CD4-positive, alpha-beta memory T cell (primary cell): ENCODE measurements at places on chromosomes 3 and 15. TPM values are rescaled to one million over a fixed set of nuclear protein-coding genes. Genes with fewer than 3 reads are reported as not detected.

The LRRC49 gene
- total RNA-seq = 0.20 TPM

The TGM5 gene
- total RNA-seq = not detected

The EID1 gene
- total RNA-seq = 91.2 TPM

The CDHR4 gene
- not detected for total RNA-seq

The CELF6 gene
- 2.6 TPM for total RNA-seq

DNA sequence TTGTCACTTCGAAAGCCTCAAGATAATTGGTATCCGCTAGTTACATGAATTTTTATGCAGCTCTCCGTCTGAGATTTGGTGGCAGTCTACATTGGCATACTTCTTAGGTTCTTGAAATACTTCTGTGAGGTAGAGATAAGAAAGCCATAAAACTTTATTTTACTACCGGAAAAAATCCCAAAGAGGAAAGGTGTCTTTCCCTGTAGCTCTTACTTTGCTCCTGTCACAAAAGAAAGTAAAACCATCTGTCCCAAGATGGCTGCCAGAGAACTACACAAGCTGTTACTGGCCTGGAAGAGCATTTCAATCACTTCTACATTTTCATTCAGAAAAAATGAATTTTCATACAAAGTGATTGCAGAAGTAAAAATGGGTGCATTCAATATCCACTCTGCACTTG lies 214.8 kb upstream of the ST8SIA2 start:
- H3K27ac ChIP-seq = no peak overlapping the region
- no peak for DNase-seq
- no peaks in the 10 kb centered on the region for H3K4me1 ChIP-seq
- no peaks in the 10 kb centered on the region for H3K36me3 ChIP-seq

GRCh38 chr3:126961191-126961790 lies 21.6 kb upstream of the PLXNA1 start:
- H3K4me3 ChIP-seq = no peak overlapping the region
- no peaks in the 10 kb centered on the region for H3K4me1 ChIP-seq
- DNase-seq = no peak
- H3K36me3 ChIP-seq = no peaks in the 10 kb centered on the region

DNA sequence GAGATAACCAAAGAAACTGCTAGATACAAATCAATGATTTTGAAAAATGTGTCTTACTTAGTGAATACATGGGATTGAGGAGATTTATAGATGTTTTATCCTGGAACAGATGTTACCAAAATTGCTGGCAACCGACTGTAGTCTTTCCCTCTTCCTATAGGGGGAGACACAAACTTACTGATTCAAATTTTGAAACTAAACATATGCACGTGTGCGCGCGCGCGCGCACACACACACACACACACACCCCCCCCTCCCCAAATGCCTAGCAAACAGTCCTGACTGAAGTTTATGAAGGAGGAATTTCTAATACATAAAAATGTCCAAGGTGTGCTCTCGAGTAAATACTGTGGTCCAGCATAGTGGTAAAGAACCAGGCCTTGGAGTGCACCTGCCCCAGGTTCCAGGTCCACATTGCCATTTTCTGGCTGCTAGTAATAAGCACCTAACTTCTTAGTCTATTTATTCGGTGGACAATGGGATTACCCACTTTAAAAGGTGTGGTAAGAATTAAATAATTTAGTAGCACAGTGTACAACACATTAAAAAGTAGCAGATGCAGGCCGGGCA lies 18.5 kb upstream of the C3orf62 start:
- H3K27ac ChIP-seq = no peak overlapping the region
- H3K36me3 ChIP-seq = peaks cover 73% of the 10 kb centered on the region

DNA sequence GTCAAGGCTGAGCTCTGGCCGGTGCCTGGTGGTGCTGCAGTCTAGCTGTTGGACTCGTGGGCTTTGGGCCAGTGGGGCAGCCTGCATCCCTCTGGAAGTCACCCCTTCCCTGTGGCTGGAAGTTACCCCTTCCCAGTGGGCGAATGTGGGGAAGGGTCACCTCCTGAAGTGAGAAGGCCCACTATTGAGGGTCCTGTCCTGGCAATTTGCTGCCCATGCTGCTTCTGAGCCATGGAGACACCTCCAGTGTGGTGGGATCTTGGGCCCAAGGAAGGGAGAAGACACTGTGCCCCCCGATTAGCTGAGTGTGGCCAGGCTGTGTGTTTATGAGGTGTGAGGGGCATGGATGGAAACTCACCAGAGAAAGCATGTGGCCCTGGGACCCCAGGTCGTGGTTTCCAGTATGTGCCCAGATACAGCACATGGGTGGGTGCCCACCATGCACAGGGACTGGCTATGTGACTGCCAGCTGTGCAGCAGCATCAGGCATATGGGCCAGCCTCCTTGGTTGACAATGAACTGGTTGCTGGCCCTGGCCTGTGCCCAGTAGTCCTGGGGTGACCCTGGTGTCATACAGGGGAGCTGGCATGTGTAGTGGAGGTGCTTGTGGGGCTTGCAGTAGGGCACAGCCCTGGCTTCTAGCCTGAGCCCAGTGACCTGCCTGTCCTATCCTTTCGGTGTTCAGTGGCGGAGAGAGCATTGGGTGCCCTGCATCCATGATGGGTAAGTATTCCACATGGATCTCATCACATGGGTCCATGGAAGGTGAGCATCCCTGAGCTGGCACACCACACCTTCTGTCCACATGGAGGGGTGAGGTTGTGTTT lies 221.2 kb downstream of the SNRPN start:
- no peaks in the 10 kb centered on the region for H3K4me1 ChIP-seq
- no peak for DNase-seq
- H3K27ac ChIP-seq = no peak overlapping the region
- no peaks in the 10 kb centered on the region for H3K27me3 ChIP-seq

- H3K36me3 ChIP-seq = no peaks in the 10 kb centered on the region
- no peak for DNase-seq
- no peak overlapping the region for H3K27ac ChIP-seq
- peaks cover 6% of the 10 kb centered on the region for H3K4me1 ChIP-seq
- H3K27me3 ChIP-seq = no peaks in the 10 kb centered on the region
- no peak overlapping the region for H3K4me3 ChIP-seq
These were observed 14.2 kb downstream of the POC1A start for GRCh38 chr3:52140000-52140399.

DNA sequence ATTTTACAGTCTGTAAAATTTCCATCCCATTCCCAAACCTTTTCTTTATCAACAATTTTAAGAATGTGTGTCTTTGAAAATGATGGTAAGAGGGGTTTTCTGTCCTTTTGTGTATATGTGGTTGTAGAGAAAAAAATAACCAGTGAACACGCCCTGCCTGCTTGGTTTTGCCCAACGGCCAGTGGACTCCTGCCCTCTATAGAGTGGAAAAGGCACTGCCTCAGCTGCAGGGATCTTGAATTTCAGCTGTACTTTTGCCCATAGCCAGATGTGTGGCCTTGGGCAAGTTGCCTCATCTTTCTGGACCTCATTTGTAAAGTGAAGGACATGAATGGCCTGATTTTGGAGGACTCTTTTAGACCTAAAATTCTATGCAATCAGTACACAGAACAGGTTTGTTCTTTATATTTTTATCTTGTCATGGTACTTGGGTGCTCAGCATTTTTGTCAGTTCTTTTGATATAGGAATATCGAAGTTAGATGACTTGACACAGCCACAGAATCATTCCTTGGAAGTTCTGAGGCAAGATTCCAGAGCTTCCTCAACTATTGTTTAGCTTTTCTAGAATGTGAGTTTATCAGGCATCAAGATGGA lies 81.0 kb downstream of the CLDN11 start:
- peak; percentile 37 for DNase-seq
- H3K36me3 ChIP-seq = no peaks in the 10 kb centered on the region
- H3K27me3 ChIP-seq = no peaks in the 10 kb centered on the region
- H3K4me1 ChIP-seq = no peaks in the 10 kb centered on the region

GRCh38 chr3:976006-976405 lies 116.8 kb upstream of the CNTN6 start:
- no peaks in the 10 kb centered on the region for H3K4me1 ChIP-seq
- DNase-seq = no peak
- no peaks in the 10 kb centered on the region for H3K36me3 ChIP-seq
- H3K4me3 ChIP-seq = no peak overlapping the region
- H3K27me3 ChIP-seq = no peaks in the 10 kb centered on the region
- H3K27ac ChIP-seq = no peak overlapping the region

DNA sequence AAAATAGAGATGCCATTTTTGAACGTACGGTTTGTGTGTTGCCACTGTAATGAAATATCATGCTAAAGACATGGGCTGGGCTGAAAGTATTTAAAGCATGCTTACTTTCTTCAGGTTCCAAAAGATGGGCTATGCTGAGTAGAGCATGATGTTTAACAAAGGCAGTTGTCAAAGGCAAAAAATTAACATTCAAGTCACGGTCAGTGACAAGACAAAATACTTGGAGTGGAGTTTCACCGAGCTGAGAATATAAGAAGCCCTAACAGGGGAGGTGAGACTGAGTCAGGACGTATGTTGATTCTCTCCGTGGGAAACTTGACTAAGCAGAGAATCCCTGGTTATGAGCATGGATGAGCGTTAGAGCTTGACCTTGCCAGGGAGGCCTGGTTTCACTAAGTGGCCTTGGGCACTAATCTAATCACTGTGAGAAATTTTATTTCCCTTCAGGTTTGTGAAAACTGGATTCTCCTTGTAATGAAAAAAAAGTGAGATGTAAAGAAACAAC lies 218.2 kb upstream of the ADAMTS9 start:
- DNase-seq = no peak
- no peaks in the 10 kb centered on the region for H3K27me3 ChIP-seq
- no peaks in the 10 kb centered on the region for H3K36me3 ChIP-seq
- H3K27ac ChIP-seq = no peak overlapping the region

- no peaks in the 10 kb centered on the region for H3K27me3 ChIP-seq
- no peaks in the 10 kb centered on the region for H3K36me3 ChIP-seq
- no peak overlapping the region for H3K27ac ChIP-seq
- no peaks in the 10 kb centered on the region for H3K4me1 ChIP-seq
These were observed 1.1 kb downstream of the SH2D7 start for GRCh38 chr15:78093242-78094020.
